ENCODE measurements at places on chromosomes 5 and 9. TPM values are rescaled to one million over a fixed set of nuclear protein-coding genes. Genes with fewer than 3 reads are reported as not detected.

DNA sequence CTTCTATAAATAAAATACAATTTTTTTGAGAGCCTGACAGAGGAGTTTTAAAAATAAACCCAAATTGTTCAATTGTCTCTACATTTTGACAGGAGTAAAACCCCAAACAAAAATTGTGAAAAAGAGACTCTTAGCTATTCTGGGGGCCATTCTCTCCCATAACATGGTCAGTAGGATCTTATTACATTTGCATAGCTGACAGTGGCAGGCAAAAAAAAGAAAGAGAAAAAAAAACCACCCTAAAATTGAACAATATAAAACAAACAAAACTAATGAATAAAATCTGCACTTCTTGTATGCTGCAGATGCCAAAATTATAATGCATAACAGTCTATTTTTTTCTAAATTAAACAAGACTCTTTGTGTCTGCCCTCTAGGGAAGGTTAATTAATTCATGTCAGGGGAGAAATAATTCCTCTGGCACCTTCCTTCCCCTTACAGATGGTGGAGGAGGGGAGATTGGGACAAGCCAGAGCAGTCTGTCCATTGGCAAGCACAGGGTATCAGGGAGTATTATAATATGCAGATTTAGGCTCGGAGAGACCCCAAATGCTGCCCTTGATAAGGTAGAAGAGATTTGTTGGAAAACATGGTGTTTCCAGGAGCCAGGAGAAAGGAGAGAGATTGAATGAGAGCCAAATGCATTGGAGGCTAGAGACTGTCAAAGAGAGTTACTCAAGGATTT is 79.7 kb upstream of the CDH6 start:
- no peaks in the 10 kb centered on the region for H3K36me3 ChIP-seq
- no peaks in the 10 kb centered on the region for H3K4me1 ChIP-seq
- H3K27me3 ChIP-seq: no peaks in the 10 kb centered on the region
- no peak overlapping the region for H3K27ac ChIP-seq

GRCh38 chr9:78921341-78921740 is 624.4 kb downstream of the PSAT1 start:
- no peak for DNase-seq
- no peak overlapping the region for H3K4me3 ChIP-seq
- no peaks in the 10 kb centered on the region for H3K36me3 ChIP-seq
- no peaks in the 10 kb centered on the region for H3K27me3 ChIP-seq

DNA sequence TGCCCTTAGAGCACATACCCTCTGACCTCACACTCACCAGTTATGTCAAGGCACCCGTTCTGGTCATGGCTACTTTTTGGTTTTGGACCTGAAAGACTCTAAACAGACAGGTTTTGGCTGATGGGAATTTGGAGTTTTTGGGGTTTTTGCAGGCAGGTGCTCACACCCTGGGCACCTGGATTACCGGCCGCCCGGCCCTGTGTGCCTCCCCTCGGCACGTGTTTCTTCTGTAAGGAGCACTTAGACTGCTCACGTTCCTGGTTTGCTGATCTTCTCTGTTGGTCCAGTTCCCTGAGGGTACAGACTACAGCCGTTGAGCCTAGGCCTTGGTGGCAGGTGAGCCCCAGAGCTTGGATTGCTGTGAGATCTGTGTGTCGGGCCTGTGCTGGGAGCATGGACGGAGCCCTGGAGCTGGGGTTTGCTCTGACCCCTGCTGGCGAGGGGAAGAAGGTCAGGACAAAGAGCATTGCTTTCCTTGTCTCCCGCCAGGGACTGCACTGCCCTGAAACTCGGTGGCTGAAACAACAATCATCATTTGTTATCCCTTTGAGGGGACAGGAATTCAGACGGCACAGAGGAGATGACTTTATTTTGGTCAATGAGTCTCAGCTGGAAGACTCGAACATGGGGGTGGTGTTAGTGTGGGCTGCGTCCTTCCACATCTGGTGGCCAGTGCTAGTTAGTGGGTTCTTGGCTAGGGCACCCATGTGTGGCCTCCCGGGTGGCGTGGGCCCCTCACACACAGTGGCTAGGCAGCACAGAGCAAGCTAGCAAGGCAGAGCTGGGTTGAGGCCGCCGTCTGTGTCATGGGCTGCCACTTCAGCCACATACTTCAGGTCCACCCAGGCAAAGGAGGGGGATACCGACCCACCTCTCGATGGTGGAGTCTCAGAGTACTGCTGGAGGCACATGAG is 76.4 kb downstream of the EHMT1 start:
- H3K27ac ChIP-seq: no peak overlapping the region
- no peak overlapping the region for H3K4me3 ChIP-seq
- no peaks in the 10 kb centered on the region for H3K36me3 ChIP-seq
- no peaks in the 10 kb centered on the region for H3K27me3 ChIP-seq

DNA sequence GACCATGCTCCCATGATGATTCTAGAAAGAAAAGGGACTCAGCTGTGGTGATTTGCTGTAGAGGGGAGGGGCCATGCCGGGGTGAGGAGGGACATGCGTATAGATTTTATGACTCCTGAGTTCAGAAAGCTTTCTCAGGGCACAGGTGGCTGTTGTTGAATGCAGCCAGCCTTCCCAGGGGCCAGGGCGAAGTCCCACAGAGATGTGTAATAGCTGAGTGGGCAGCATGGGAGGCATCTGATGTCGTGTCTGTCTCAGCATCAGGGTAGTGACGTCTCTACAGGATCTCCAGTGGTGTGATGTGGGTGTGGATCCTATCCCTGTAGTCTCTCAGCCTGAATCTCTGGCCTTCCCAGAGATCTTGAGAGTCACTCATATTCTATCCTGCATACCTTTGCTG is 7.8 kb upstream of the BOD1 start:
- H3K4me1 ChIP-seq: no peaks in the 10 kb centered on the region
- no peak overlapping the region for H3K4me3 ChIP-seq
- no peak overlapping the region for H3K27ac ChIP-seq
- no peaks in the 10 kb centered on the region for H3K36me3 ChIP-seq

IRX2 gene
- total RNA-seq: 60.6 TPM

MAP1B gene
- 53.0 TPM for total RNA-seq

- no peaks in the 10 kb centered on the region for H3K36me3 ChIP-seq
- no peak overlapping the region for H3K4me3 ChIP-seq
- no peak overlapping the region for H3K27ac ChIP-seq
- DNase-seq: no peak
- no peaks in the 10 kb centered on the region for H3K4me1 ChIP-seq
These were observed 84.8 kb downstream of the KLF4 start for GRCh38 chr9:107404736-107405135.
